ENCODE measurements at places on chromosomes 16 and 17. TPM values are rescaled to one million over a fixed set of nuclear protein-coding genes. Genes with fewer than 3 reads are reported as not detected.

The SMCR8 gene
- total RNA-seq = 12.9 TPM

The CIITA gene
- total RNA-seq = 0.26 TPM

The CA5A gene
- not detected for total RNA-seq

The FOXN1 gene
- total RNA-seq = not detected

The ST6GALNAC1 gene
- total RNA-seq = not detected

The AOC2 gene
- 0.32 TPM for total RNA-seq

The PPP1R1B gene
- 6.3 TPM for total RNA-seq

The CDH13 gene
- 6.2 TPM for total RNA-seq

The ZNF18 gene
- 10.6 TPM for total RNA-seq

The BAIAP2 gene
- total RNA-seq = 28.5 TPM

The GP1BA gene
- total RNA-seq = not detected

The PRSS36 gene
- 0.17 TPM for total RNA-seq

The RAP1GAP2 gene
- total RNA-seq = 3.5 TPM

The CCR7 gene
- total RNA-seq = not detected

The LHX1 gene
- not detected for total RNA-seq

The TMEM132E gene
- total RNA-seq = not detected

The CCL16 gene
- total RNA-seq = not detected

The RILP gene
- 16.9 TPM for total RNA-seq

The HSF5 gene
- not detected for total RNA-seq

The CTF1 gene
- total RNA-seq = 4.3 TPM

The KRT12 gene
- not detected for total RNA-seq

The ZNF624 gene
- 4.2 TPM for total RNA-seq

The ZNF594 gene
- 6.5 TPM for total RNA-seq

The EVI2A gene
- total RNA-seq = 2.4 TPM

The CES1 gene
- total RNA-seq = 0.60 TPM

The HCRT gene
- not detected for total RNA-seq

The TRPV2 gene
- total RNA-seq = 63.0 TPM

The PDILT gene
- total RNA-seq = not detected

The CTRL gene
- total RNA-seq = 2.3 TPM

The SLC7A5 gene
- total RNA-seq = 2.8 TPM

The CCL3 gene
- total RNA-seq = not detected

The IFI35 gene
- 27.6 TPM for total RNA-seq

The MAP2K3 gene
- 6.8 TPM for total RNA-seq

All from bronchial smooth muscle cell (primary cell).